IPS-NIHi11 (cell line): ENCODE measurements at places on chromosomes 12 and 14.

DNA sequence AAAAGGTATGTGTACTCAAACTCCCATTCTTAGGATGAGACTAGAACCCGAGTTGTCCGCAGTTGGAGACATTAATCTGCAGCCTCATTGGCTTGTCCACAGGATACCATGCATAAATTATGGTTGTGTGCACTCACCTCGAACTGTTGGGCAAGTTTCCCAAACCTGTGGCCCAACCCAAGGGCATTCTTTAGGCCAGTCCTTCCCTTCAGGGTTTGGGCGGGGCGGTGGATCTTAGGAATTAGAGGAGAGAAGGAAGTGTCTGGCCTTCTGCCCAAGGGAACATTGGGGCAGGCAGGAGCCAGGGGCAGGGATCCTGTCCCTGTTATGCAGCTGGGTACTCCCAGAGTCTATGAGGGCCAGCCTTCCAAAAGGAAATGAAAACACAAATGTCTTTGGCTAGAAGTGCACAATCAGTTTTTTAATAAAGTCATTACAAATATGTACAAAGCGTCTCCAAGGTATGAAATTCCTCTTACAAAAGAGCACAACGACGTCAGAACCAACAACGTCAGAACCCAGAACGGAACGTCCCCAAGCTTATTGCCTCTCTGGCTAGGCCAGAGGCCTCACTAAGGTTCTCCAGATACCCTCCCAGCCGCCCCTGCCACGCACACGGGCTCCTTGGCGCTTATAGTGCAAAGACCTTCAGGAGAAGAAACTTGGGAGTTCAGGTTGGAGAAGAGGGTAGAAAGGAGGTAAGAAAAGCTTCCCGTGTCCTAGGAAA is 25.3 kb downstream of the HRK start:
- DNase-seq, result peak; percentile 48

GRCh38 chr14:52701223-52701622 is 5.8 kb upstream of the PSMC6 start:
- no peak for DNase-seq

DNA sequence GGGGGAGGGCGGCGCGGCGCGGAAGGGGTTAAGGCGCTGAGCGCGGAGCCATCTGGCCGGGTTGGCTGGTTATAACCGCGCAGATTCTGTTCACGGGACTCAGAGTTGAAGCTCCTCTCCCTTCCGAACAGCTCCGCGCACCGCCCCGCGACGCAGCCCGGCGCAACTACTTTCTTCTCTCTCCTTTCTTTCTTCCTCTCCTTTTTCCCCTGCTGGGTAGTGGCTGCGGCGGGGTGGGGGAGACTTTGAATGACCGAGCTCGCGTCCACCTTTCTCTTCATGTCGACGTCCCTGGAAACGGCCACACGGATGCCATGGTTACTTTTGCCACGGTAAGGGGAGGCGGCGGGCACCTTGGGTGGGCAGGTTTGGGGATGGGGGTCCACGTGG is at the start of gene NTF3:
Gene NTF3, plus strand, starts transcription at position 98 of the 390 bp plus-strand sequence. Its CDS starts 217 bp downstream, at position 315.
- peak; percentile 80 for DNase-seq

GRCh38 chr12:105423921-105424320 is 93.4 kb downstream of the C12orf75 start:
- DNase-seq, result peak; percentile 42

DNA sequence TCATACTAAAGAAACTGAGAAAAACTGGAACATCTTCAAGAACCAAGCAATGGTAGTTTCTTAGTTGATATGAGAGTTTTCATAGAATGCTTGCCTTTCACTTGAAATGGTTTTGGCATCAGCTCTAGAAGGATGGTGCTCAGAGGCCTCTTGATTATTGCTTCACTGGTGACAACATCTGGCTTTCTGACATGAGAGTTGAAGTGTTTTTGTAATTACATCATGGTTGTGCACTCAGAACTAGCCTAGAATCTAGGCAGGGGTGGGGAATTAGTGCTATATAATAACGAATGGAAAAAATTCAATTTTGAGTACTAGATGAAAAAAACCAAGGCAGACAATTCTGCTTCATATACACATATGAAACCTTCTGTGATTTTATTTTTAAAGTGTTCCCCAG is 172.8 kb upstream of the LMNTD1 start:
- DNase-seq, result no peak

DNA sequence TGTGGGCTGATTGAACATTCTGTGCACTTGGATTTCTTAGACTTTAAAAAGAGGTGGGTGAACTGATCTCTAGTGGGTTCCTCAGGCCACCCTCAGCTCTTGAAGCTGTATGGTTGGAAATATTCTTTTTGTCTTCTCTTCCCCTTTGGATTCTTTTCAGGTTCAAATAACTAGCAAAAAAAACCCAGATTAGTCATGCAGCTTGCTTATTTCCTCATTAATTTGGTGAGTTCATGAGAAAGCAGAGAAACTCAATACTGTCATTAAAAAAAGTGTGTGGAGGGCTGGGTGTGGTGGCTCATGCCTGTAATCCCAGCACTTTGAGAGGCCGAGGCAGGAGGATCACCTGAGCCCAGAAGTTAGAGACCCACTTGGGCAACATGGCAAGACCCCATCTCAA is 183.4 kb downstream of the ESR2 start:
- no peak for DNase-seq

- no peak for DNase-seq
These were observed 1464.1 kb upstream of the FLRT2 start for GRCh38 chr14:84065811-84066210.

DNA sequence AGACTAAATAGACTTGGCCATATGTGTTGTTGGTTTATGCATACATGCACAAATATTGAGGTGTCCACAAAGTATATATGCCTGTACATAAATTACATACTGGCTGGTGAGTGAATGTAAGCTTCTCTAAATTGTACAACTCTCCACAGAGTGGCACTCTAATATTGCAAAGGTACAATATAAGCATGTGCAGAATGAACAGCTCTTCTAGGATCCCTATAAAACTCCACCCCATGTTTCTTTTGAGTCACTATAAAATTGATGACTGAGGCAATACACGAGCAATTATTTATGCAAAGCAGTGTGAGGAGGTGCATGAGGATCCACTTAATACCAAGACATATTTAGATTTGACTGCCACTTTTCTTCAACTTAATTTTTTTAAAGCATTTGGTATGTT is 172.2 kb downstream of the NAV3 start:
- no peak for DNase-seq

DNA sequence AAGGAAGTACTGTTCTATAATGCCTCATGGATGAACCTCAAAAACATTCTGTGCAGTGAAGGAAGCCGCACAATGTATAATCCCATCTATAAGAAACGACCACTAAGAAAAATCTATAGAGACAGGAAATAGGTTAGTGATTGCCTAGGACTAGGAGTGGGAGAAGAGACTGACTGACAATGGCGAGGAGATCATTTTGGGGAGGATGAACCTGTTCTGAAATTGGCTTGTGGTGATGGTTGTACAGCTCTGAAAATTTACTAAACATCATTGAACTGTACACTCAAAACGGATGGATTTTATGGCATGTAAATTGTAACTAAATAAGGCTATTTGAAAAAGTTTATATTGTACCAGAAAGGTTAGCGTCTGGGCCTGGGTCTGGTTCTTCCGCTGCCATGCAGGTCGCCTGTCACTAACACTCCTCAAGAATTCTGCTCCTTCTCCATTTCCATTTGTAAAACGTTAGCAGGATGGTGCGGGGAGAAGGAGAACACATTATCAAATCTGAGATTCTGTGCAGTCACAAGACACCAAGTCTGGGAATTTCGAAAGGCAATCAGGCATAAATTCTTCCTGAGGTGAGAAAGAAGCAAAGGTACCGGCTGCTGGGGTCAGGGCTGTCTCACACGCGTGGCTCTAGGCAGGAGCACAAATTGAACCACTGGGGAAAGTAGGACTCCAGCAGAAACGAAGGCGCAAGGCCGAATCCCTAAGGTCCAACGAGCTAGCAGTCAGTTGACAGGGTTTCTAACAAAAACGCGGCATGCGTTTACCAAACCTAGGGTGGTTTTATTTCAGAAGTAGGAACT is 845 bp upstream of the COCH start:
- DNase-seq, result no peak

DNA sequence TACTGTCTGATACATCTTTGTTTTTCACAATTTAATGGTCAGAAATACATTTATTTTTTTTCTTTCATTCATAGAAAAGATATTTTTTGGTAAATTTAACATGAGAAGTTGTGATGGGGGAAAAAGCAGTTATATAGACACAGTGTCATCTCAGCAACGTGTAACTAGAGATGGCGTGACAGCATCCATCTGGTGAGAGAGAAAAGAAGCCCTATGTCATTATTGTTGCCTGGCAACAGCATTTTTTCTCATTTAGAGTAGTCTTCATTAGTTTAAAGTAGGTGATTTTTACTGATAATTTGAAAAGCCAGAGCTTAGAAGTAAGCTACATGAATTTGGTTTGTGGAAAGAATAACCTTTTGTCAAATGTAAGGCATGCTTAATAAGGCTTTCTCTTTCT is 128.6 kb downstream of the ACSS3 start:
- no peak for DNase-seq

DNA sequence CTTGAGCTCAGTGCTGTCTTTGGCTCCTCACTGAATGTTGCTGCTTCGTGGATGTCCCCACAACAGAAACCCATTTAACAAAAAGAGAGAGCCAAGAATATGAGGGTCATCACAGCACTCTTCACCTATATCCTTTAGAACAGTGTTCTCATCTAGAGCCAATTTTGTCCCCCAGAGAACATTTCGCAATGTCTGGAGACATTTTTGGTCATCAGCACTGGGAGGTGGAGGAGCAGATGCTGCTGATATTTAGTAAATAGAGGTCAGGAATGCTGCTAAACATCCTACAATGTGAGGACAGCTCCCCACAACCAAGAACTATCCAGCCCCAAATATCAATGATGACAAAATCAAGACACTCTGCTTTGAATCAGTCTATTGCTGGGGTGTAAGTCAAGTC is 92.5 kb downstream of the BBS10 start:
- DNase-seq, result no peak
